ENCODE measurements at places on chromosomes 2 and 18. TPM values are rescaled to one million over a fixed set of nuclear protein-coding genes. Genes with fewer than 3 reads are reported as not detected.

ZNF519 gene
- total RNA-seq: 5.5 TPM

DHRS9 gene
- total RNA-seq: not detected

AKAIN1 gene
- not detected for total RNA-seq

SEMA4F gene
- total RNA-seq: 7.1 TPM

MC2R gene
- total RNA-seq: not detected

CFC1 gene
- total RNA-seq: not detected

UCN gene
- total RNA-seq: 6.8 TPM

SLC8A1 gene
- 4.5 TPM for total RNA-seq

RND3 gene
- 74.9 TPM for total RNA-seq

GCG gene
- total RNA-seq: not detected

MAP3K19 gene
- total RNA-seq: not detected

VWA3B gene
- not detected for total RNA-seq

DNA sequence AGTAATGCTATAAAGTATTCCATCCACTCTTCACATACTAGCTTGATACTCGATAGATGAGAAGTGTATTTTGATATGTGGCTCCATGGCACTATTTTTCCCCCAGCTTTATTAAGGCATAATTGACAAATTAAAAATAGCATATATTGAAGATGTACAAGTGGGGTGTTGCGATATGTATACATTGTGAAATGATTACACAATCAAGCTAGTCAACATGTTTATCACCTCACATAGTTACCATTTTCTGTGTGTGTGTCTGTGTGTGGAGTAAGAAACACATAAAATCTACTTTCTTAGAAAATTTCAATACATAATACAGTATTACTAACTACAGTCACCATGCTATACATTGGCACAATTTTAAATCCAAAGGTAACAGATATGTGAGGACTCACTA, 82.5 kb upstream of the MYT1L start:
- no peak for DNase-seq

DNA sequence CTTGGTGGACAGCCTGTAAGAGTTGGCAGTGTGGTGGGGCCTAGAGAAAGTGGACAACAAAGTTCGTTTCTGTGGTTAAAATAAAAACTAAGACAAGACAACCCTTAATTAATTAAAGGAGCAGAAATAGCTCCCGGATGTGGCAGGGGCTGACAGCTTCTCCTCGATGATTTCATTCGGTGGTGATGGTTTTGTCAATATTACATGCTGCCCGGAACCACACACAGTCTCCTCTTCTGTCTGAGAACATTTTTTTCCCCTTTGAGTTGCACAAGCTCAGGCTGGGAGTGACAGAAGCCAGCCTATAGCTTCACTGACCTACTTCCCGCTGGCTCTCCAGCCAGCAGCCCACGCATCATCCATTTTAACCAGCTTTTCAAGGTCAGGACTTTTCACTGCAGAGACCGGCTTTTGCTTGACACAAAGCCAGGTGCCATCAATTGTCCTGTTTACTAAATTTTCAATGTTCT, 378.8 kb downstream of the SLC4A3 start:
- DNase-seq: no peak

GRCh38 chr18:68288408-68288807, 426.5 kb downstream of the TMX3 start:
- DNase-seq: no peak

GRCh38 chr2:36658277-36658748, 38.2 kb upstream of the VIT start:
- no peak for DNase-seq

- no peak for DNase-seq
These were observed 124.3 kb upstream of the SLC39A10 start for GRCh38 chr2:195532628-195533271.

GRCh38 chr2:229124136-229124535, 147.0 kb downstream of the PID1 start:
- DNase-seq: no peak

GRCh38 chr2:212919238-212919637, 232.2 kb downstream of the IKZF2 start:
- DNase-seq: no peak

GRCh38 chr18:50507120-50507590, 52.7 kb upstream of the MAPK4 start:
- DNase-seq: peak; percentile 26

GRCh38 chr2:25980076-25980887, 2.0 kb downstream of the KIF3C start:
- DNase-seq: no peak

- no peak for DNase-seq
These were observed 500.2 kb downstream of the FBXO15 start for GRCh38 chr18:73647391-73647790.

- no peak for DNase-seq
These were observed 18.8 kb upstream of the SH3RF3 start for GRCh38 chr2:109110170-109110569.

DNA sequence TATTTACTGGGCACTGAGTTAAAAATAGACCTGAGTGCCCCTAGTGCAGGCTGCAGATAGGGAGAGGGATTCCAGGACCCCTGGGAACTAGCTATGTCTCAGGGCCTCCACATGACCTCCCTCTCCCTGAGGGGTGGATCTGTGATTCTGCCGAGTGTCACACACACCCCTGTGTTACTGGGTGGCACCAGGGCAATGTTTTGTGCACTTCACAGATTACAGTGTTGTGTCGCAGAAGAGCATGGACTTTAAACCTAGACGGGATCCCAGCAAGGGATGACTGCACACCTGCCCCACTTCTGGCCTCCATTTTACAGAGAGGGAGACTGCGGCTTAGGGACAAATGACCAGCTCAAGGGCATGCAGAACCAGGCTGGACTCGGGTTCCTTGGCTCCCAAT, 65.6 kb downstream of the ZFP36L2 start:
- DNase-seq: no peak

- DNase-seq: no peak
These were observed 23.9 kb downstream of the ME2 start for GRCh38 chr18:50902797-50903196.

DNA sequence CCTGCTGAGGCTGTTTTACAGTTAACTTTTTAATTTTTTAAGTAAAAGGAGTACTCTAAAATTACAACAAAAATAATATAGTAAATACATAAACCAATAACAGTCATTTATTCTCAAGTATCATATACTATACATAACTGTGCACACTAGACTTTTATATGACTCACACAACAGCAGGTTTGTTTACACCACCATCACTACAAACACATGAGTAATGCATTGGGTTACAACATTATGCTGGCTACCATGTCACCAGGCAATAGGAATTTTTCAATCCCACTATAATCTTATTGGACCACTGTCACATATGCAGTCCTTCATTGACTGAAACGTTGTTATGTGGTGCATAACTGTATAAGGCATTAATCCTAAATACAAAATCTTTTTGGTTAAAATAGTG, 42.5 kb downstream of the RASGRP3 start:
- DNase-seq: no peak

GRCh38 chr18:12990641-12990966, 558 bp upstream of the CEP192 start:
- DNase-seq: no peak

DNA sequence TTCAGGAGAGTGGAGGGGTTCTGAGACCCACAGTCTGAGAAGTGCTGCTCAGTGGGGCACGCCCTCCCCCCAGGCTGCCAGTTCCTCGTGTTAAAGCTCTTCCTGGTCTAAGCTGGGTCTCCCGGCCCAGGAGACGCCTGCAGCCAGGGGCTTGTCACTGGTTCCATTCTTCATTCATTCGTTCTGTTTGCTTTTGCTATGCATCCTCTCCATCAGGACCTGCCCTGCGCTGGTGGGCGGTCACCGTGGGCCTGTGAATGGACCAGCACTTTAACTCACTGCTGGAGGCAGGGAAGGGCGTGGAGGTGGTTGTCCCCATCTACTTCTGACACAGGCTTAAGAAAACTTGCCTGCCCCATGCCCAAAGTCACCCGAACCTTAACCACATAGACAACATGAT, 272.8 kb upstream of the HDAC4 start:
- DNase-seq: no peak

DNA sequence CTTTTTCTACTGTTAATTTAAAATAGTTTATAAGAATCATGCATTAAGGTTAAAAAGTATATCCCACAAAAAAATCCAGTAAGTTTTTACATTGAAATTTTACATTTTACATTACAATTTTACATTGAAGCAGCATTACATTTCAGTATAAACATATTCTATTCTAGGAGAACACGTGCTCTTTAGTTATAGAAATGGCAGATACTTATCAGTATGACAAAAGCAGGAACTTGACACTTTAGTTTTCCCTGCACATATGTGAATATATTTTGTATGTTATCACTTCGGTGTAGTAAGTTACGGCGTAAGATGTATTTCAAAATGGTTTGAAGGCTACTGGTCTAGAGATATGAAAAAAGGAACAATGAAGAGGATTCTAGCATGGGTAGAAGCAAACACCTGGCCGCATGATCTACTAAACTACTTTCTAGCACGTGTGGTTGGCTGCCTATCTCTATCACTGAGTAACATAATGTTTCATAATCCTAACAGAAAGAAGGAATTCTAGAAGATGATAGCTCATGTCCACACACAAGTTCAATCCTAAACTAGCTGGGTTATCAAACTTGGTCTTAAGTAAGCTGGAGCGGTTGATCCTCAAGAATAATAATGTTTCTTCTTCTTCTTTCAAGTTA, 5.4 kb downstream of the IMMT start:
- DNase-seq: no peak

GRCh38 chr18:48186861-48187260, 222.3 kb downstream of the ZBTB7C start:
- no peak for DNase-seq

DNA sequence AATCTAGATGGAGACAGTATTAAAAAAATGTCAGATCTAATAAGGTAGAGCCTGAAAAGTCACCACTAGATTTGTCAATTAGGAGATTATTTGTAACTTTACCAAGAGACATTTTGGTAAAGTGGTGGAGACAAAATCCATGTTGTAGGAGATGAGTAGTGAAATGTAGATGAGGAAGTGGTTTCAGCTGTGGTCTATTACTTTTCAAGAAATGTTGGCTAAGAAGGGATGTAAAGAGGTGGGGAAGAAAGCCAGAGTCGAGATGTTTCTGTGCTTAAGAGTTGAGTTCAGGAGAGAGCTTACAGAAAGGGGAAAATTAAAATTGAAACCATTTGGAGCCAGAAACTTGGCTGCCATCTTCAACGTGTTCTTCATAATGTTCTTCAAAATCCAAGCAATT, 22.2 kb downstream of the ACVR2A start:
- DNase-seq: no peak

- no peak for DNase-seq
These were observed 11.5 kb downstream of the TEX44 start for GRCh38 chr2:231604101-231604684.

- no peak for DNase-seq
These were observed at the start of gene FABP1 for GRCh38 chr2:88127888-88128653. FABP1 (minus strand) TSS chr2:88128062; CDS start chr2:88128017, 45 bp downstream.

DNA sequence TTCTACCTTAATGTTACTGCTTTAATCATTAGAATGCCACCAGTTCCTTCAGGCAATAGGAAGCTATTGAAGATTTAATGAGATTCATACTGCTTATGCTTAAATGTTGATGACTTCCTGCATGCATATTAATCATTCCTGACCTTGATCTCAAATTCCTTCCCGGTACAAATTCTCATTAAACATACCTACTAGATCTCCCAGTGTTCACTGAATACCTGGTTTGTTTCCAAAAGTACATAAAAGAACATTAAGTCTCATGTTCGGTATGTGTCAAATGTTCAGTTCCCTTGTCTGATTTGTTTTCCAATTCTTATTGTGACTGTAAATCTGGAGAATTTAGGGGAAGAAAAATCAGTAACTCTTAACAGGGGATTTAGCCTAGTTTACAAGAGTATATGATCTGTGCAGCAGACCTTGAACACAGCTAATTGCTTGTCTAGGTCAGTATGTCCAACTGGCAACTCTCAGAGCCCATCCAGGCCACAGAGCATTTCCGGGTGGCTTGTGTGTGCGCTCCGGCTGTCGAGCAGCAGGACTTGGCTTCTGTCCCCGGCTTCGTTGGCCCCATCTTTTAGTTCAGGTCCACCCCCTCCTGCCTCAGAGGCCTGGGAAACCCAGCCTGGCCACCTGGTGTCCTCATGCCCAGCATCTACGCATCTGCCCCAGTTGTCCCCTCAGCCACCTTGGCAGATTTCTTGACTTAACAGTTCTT, 13.1 kb downstream of the METAP1D start:
- DNase-seq: no peak

DNA sequence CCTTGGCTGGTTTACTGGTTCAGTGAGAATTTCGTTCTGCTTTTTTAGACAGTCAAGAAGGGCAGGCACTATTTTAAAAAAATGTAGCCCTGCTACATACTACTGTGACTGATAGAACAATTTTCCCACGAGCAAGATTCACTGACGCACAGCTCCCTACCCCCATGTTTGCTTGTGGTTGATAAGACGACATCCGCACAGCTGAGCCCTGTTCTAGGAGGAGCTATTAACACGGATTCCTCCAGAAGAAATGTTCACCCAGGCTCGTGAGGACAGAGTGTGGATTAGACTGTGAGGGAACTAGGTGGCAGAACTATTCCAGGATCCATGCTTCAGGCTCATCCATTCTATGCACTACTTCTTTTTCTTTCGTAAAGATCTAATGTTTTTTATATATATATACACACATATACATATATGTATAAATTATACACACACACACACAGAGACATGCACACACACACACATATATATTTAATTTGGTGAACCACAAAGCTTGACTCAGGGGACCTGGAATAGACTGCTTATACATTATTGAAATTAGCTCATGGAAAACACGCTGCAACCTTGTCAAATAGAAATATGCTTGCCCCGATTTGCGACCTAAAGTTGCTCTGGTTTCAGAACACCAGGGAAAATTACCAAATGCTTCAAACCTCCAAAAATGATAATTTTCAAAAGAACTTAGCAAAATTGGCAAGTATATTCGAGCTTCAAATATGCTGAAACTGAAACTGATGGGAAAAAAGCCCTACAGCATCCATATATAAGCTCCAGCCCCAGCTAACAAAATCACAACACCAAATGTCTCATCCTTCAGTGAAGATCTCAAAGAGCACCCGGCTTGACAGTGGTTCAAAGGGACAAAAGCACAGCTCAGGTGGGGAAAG, 370.4 kb downstream of the SOCS6 start:
- DNase-seq: no peak
